Placental pericyte (primary cell): ENCODE measurements at places on chromosomes 2 and 18. TPM values are rescaled to one million over a fixed set of nuclear protein-coding genes. Genes with fewer than 3 reads are reported as not detected.

Gene SP110
- total RNA-seq = 17.5 and 20.6 TPM in 2 replicates

Gene TSPYL6
- total RNA-seq = not detected in 2 replicates

Gene CD207
- total RNA-seq = not detected in 2 replicates

Gene ACADL
- total RNA-seq = under 0.01 TPM in 1 of 2 replicates, not detected in the other

Gene RBBP8
- 14.0 and 34.6 TPM in 2 replicates for total RNA-seq

Gene SAG
- total RNA-seq = not detected in 2 replicates

Gene SLC23A3
- 0.57 and 1.1 TPM in 2 replicates for total RNA-seq

Gene SOWAHC
- total RNA-seq = 5.0 and 14.0 TPM in 2 replicates

Gene PTMA
- total RNA-seq = 668 and 1,085 TPM in 2 replicates

Gene INHBB
- not detected in 2 replicates for total RNA-seq

Gene MC4R
- total RNA-seq = not detected in 2 replicates

Gene RAPGEF4
- total RNA-seq = 0.14 and 0.44 TPM in 2 replicates

Gene DTNA
- 8.0 and 11.8 TPM in 2 replicates for total RNA-seq

Gene CCBE1
- 0.44 and 8.7 TPM in 2 replicates for total RNA-seq

Gene DNAJC5G
- total RNA-seq = not detected in 2 replicates

Gene HNMT
- total RNA-seq = 20.3 and 56.2 TPM in 2 replicates

Gene UGT1A5
- total RNA-seq = not detected in 2 replicates

Gene FSHR
- total RNA-seq = not detected in 2 replicates

Gene APOB
- under 0.01 TPM in 1 of 2 replicates, not detected in the other for total RNA-seq

Gene ZNF396
- total RNA-seq = 0.57 and 1.8 TPM in 2 replicates

Gene KIAA2012
- total RNA-seq = not detected in 2 replicates

Gene IL36RN
- under 0.01 TPM in 1 of 2 replicates, not detected in the other for total RNA-seq

Gene MYO5B
- total RNA-seq = 0.66 and 0.72 TPM in 2 replicates

Gene EPAS1
- total RNA-seq = 115 and 649 TPM in 2 replicates

Gene REG1A
- not detected in 2 replicates for total RNA-seq

Gene SPC25
- 0.44 and 7.6 TPM in 2 replicates for total RNA-seq

Gene PLCL1
- total RNA-seq = under 0.01 and 0.43 TPM in 2 replicates

Gene ITPRIPL1
- total RNA-seq = 0.22 and 1.7 TPM in 2 replicates

Gene CTAGE1
- total RNA-seq = not detected in 2 replicates

Gene STRADB
- 25.2 and 44.7 TPM in 2 replicates for total RNA-seq

Gene AMER3
- total RNA-seq = not detected in 2 replicates

Gene GCA
- total RNA-seq = 1.1 and 1.8 TPM in 2 replicates

Gene CNDP1
- 0.22 TPM in 1 of 2 replicates, not detected in the other for total RNA-seq

Gene TNFAIP6
- total RNA-seq = 38.1 and 44.2 TPM in 2 replicates

Gene EVX2
- total RNA-seq = not detected in 2 replicates

Gene MALL
- 2.4 and 27.1 TPM in 2 replicates for total RNA-seq

Gene MZT2A
- 47.5 and 85.6 TPM in 2 replicates for total RNA-seq
